ENCODE measurements at places on chromosomes 13 and 19. TPM values are rescaled to one million over a fixed set of nuclear protein-coding genes. Genes with fewer than 3 reads are reported as not detected.

JUNB gene
- 194 TPM for total RNA-seq

GRCh38 chr13:41955605-41956004 lies 5.3 kb downstream of the VWA8 start:
- DNase-seq = no peak

NKPD1 gene
- 0.64 TPM for total RNA-seq

NLRP5 gene
- total RNA-seq = 0.30 TPM

ATP8A2 gene
- total RNA-seq = not detected

DNA sequence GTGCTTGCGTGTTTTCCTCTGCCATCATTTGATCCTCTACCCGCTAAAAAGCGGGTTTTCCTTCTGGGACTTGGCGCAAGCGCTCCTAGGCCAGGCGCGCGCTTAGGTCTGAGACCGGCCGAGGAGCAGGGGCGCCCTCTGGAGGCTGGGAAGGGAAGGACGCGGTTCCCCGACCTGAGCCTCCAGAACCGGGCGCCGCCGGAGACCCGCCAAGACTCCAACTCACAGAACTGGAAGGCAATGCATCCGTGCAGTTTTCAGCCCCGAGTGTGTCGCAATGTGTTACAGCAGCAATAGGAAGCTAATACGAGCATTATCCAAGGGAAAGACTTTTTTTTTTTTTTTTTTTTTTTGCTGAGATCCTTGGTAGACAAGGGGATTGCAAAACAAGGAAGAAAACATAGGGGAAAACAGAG lies 190.9 kb downstream of the COL4A1 start:
- peak; percentile 51 for DNase-seq

DNA sequence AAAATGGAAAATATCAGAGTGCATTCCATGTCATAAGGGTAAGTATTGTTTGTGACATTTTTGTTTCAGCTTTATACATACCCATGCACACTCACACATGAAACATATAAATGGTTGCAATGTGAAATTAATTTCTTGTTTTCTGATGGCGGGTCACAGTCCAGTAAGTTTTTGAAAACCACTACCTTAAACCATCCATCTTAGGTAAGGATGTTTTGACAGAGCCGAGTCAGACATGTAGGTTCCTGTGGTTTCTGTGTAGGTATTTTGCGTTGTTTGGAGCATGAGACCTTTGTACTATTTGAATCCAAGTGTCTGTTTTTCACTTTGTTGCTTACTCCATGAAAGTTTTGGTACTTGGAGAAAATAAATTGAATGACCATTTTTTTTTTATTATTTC lies 121.7 kb downstream of the B3GLCT start:
- DNase-seq = no peak

ZNF177 gene
- total RNA-seq = 1.2 TPM

HRC gene
- total RNA-seq = not detected

DNA sequence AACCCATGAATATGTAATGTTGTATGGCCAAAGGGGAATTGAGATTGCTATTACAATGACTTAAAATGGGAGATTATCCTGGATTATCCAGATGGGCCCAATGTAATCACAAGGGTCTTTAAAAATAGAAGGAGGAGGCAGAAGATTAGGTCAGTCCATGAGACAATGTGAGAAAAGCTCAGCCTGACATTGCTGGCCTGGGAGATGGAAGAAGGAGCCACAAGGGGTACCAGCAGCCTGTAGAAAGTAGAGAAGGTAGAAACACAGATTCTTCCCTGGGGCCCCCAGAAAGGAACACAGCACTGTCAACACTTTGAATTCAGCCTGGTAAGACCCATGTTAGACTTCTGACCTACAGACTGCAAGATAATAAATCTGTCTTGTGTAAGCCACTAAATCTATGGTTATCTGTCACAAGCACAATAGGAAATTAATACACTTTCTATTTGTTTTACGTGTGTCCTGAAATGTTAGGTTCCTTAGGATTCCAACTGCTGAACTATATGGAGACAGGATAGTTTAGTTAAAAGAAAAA lies 132.9 kb upstream of the SERP2 start:
- no peak for DNase-seq

DNA sequence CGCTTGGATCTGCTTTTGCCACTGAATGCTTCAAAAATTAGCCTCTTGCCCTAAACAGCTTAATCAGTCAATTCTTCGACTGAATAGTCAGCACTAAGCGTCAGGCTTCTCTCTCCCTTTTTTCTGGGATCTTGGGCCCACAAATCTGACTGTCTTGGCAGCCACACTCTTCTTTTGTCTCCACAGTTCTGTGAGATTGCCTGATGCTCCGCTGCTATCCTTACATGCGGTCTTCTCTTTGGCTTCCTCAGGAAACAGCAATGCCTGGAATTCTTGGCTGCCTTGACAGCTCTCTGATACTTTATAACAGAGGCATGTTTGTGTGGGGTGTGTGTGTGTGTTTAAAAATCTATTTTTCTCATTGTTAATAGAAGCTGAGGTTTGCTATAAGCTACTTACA lies 32.6 kb downstream of the ERCC5 start:
- DNase-seq = no peak

All from HCT116 (cell line).